ENCODE measurements at places on chromosomes 13 and 19. TPM values are rescaled to one million over a fixed set of nuclear protein-coding genes. Genes with fewer than 3 reads are reported as not detected.

DNA sequence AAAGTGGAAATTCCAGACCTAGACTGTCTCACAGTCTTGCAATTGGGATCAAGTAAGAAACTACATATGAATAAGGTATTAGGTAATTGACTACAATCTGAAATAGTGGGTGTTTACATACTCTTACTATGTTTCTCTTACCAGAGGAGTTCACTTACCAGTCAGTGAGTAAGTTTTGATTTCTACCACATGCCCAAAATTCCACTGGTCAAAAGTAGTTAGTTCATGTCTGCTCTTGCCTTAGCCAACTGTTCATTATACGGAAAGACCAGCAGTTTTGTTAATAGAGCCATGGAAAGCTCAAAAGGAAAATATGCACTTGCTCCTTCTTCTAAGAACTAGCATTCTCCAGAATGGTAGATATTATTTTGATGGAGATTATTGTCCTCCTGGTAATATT is 490.8 kb downstream of the RFC3 start:
- H3K4me3 ChIP-seq: no peak overlapping the region
- no peaks in the 10 kb centered on the region for H3K36me3 ChIP-seq
- no peak overlapping the region for H3K27ac ChIP-seq
- no peaks in the 10 kb centered on the region for H3K4me1 ChIP-seq

DNA sequence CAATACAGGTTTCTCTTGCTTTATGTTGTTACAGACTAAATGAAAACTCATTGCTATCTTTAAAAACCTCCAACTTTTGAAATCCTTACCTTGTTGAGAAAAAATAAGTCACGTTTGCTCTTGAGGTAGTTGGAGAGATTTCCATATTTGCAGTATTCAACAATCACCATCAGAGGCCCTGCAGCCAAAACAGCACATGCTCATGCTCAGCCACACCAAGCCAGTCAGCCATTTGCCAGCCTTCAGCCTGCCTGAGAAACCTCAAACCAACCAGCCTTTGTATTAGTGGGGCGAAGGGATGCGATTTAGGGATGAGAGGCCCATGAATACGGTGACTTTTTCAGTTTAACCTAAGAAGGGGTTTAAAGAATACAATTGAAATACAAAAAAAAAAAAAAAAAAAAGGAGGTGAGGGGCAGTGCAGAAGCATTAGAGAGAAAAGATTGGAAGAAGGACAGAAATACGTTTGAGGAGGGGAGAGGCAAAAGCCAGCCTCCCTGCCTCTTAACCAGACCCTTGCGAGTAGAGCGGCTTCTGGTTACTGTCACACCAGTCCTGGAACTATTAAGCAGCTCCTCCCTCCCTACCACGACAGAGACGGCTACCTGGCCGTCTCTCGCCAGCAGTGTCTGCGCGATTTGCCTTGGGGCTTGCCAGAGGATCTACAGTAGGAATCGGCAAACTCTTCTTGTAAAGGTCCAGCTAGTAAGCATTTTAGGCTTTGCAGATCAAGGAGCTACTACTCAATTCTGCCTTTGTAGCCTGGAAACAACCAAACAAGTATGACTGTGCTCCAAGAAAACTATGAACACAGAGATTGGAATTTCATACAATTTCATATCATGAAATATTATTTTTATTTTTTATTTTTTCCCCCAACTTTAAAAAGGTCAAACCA is 167.3 kb downstream of the FLT1 start:
- no peaks in the 10 kb centered on the region for H3K4me1 ChIP-seq
- H3K36me3 ChIP-seq: no peaks in the 10 kb centered on the region
- H3K27me3 ChIP-seq: no peaks in the 10 kb centered on the region
- no peak overlapping the region for H3K27ac ChIP-seq
- DNase-seq: no peak

Gene ZNF544
- total RNA-seq: 10.1 TPM

- no peak overlapping the region for H3K27ac ChIP-seq
- no peak overlapping the region for H3K4me3 ChIP-seq
- no peak for DNase-seq
- no peaks in the 10 kb centered on the region for H3K36me3 ChIP-seq
Measured at GRCh38 chr13:34696741-34697140, 245.3 kb upstream of the NBEA start.

Gene LILRB2
- 1.8 TPM for total RNA-seq

- H3K4me3 ChIP-seq: peak overlapping the region; percentile 93
- no peaks in the 10 kb centered on the region for H3K4me1 ChIP-seq
- peak overlapping the region; percentile 74 for H3K27ac ChIP-seq
- no peak for DNase-seq
- no peaks in the 10 kb centered on the region for H3K36me3 ChIP-seq
Measured at GRCh38 chr13:34942732-34943435, 814 bp downstream of the NBEA start.

Gene TSKS
- total RNA-seq: not detected

GRCh38 chr13:92829930-92830329 is 396.7 kb upstream of the GPC6 start:
- no peak for DNase-seq
- H3K27ac ChIP-seq: no peak overlapping the region
- H3K4me3 ChIP-seq: no peak overlapping the region
- no peaks in the 10 kb centered on the region for H3K4me1 ChIP-seq
- H3K36me3 ChIP-seq: no peaks in the 10 kb centered on the region
- H3K27me3 ChIP-seq: no peaks in the 10 kb centered on the region

DNA sequence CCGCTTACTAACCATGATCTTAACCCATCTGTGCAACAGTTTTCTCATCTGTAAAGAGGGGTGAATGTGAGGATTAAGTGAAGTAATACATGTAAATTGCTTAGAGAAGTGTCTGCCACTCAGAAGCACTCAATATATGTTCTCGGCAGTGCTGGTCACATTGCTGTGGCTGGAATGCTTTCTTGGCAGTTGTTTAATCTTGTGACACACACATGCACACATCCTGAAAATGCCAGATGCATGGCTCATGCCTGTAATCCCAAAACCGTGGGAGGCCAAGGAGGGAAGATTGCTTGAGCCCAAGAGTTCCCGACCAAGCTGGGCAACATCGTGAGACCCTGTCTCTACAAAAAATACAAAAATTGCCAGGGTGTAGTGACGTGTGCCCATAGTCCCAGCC is 4.9 kb upstream of the DMKN start:
- H3K4me1 ChIP-seq: no peaks in the 10 kb centered on the region
- DNase-seq: no peak

- no peak overlapping the region for H3K27ac ChIP-seq
- no peak for DNase-seq
- no peaks in the 10 kb centered on the region for H3K27me3 ChIP-seq
- H3K36me3 ChIP-seq: no peaks in the 10 kb centered on the region
Measured at GRCh38 chr13:23671897-23672296, 101.7 kb downstream of the TNFRSF19 start.

DNA sequence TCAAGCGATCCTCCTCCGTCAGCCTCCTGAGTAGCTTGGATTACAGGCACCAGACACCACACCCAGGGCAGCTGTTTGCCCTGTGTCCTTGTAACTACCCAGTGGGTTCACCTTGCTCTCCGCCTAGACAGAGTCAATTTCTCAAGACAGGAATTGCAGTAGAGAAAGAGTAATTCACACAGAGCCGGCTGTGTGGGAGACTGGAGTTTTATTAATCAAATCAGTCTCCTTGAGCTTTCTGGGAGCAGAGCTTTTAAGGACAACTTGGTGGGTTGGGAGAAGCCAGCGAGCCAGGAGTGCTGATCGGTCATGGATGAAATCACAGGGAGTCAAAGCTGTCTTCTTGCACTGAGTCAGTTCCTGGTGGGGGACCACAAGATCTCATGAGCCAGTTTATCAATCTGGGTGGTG is 20.6 kb upstream of the ADGRE1 start:
- H3K27me3 ChIP-seq: no peaks in the 10 kb centered on the region
- H3K27ac ChIP-seq: no peak overlapping the region
- no peak for DNase-seq
- H3K4me1 ChIP-seq: no peaks in the 10 kb centered on the region
- no peaks in the 10 kb centered on the region for H3K36me3 ChIP-seq

Gene LRRC63
- 0.16 TPM for total RNA-seq

DNA sequence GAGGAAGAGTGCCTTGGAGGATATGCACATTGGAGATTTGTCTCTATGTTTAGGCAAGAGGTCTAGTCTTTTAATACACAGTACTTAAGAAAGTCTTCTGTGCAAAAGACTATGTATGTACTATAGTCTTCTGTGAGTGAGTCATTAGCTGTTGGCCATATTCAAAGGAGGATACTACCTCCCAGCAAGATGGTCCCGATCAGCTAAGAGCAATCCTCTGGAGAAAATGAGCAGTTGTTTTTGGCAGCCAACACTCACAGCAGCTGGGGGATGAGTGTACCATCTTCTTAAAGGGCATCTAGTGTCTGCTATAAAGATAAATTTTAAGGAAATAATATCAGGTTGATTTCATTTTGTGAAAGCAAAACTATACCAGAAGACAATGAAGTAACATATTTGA is 487.8 kb downstream of the KCTD12 start:
- no peak for DNase-seq
- no peak overlapping the region for H3K27ac ChIP-seq
- no peaks in the 10 kb centered on the region for H3K36me3 ChIP-seq

GRCh38 chr19:17681505-17682125 is 6.5 kb downstream of the UNC13A start:
- H3K4me1 ChIP-seq: no peaks in the 10 kb centered on the region
- H3K36me3 ChIP-seq: no peaks in the 10 kb centered on the region
- DNase-seq: no peak
- no peak overlapping the region for H3K27ac ChIP-seq
- peaks cover 1% of the 10 kb centered on the region for H3K27me3 ChIP-seq
- no peak overlapping the region for H3K4me3 ChIP-seq

Gene ZNF414
- total RNA-seq: 7.5 TPM

GRCh38 chr13:74027161-74027779 is 106.9 kb downstream of the KLF12 start:
- no peaks in the 10 kb centered on the region for H3K27me3 ChIP-seq
- DNase-seq: no peak
- H3K4me3 ChIP-seq: no peak overlapping the region
- no peaks in the 10 kb centered on the region for H3K4me1 ChIP-seq
- no peak overlapping the region for H3K27ac ChIP-seq

Gene WDR88
- not detected for total RNA-seq

GRCh38 chr13:67518785-67519184 is 288.6 kb upstream of the PCDH9 start:
- H3K4me3 ChIP-seq: no peak overlapping the region
- H3K27ac ChIP-seq: no peak overlapping the region
- DNase-seq: no peak
- H3K4me1 ChIP-seq: no peaks in the 10 kb centered on the region

DNA sequence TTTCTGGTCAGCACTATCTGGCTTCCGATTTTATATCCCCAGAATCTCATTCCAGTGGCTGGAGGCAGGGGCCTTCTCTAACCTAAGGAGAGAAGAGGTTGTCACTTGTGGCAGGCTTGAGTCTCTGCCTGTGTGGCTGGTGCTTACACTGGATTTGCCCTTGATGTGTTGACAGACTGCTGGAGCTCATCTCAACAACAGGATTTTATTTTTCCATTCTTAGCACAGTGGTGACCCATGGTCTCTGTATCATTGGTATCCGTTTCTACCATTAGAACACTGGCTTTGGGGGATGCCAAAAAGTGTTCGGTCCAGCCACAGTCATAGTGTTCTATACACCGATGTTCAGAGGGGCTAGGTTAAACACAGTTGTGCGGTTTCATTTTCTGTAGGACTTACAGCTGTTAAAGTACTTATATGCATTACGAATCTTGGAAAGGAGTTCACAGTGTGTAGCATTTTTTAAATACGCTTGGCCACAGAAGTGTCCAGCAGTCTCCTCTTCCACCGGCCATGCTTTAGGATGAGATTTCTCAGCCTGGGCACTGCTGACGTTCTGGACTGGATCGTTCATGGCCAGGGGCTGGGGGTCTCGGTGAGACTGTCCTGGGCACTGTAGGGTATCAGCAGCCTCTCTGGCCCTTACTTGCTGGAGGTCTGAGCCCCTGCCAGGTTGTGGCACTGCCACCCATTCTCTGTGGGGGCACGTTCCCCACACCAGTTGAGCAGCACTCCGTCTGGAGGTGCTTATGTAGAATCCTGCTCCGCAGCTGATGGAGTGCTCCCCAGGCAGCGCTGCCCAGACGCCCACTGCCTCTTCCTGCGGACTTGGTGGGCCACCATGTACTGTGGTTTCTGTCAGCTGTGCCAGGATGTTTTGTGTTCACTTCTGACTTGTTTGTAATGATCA is 41.4 kb upstream of the TEX29 start:
- H3K27me3 ChIP-seq: no peaks in the 10 kb centered on the region
- H3K36me3 ChIP-seq: peaks cover 6% of the 10 kb centered on the region
- no peak overlapping the region for H3K4me3 ChIP-seq
- no peaks in the 10 kb centered on the region for H3K4me1 ChIP-seq
- H3K27ac ChIP-seq: no peak overlapping the region

DNA sequence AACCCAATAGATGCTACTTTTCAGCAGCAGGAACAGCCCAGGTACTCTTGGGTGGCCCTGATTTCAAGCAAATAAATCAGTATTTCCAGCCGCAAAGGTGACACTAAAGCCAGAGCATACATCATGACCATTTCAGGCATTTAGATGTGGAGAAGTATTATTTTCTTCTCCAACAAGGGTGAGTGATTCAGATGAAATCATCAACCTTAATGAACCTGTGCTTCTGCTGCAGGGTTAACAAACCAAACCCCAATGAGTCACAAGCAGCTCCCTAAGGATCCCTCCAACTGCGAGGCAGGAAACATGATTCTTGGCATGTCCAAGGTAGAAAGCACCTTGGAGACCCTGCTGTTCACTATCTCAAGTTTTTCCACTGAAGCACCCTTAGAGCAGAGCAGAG is 32.7 kb downstream of the MBNL2 start:
- no peaks in the 10 kb centered on the region for H3K36me3 ChIP-seq
- no peak overlapping the region for H3K4me3 ChIP-seq
- peaks cover 30% of the 10 kb centered on the region for H3K4me1 ChIP-seq
- DNase-seq: no peak

DNA sequence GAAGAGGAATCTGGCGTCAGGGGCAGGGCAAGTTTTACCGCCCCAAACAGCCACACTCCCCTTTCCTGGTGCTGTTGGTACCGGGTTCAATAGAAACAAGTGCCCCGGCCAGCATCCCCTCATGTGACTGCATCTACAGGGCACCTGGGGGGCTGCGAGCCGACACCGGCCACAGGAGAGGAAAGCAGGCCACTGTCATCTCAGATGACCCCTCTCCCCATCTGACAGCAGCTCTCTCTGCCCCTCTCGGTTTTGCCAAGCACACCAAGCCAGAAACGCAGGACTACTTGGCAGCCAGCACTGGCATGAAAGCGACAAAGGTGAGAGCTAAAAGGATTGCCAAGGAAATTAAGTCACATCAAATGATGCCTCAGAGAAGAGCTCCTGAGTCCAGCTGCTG is 37.1 kb downstream of the MLLT1 start:
- no peaks in the 10 kb centered on the region for H3K36me3 ChIP-seq
- no peak overlapping the region for H3K4me3 ChIP-seq
- no peak for DNase-seq
- H3K27ac ChIP-seq: peak overlapping the region; percentile 30
- no peaks in the 10 kb centered on the region for H3K27me3 ChIP-seq

Gene HS6ST3
- total RNA-seq: under 0.01 TPM

Gene CCL25
- not detected for total RNA-seq

DNA sequence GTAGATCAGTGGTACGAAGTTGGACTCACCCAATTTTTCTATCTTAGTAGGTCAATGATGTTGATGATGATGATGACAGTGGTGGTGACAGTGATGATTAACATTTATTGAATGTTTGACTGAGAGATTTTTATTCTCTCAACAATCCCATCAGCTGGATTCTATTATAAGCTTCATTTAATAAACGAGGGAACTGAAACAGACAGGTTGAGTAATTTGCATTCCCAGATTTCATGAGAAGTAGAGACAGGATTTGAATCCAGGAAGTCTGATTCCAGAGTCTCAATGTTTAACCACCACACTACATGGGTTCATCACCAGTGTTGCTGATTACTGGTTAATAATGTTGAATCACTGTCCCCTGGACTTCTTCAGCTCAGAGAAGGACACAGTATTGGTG is 168.9 kb downstream of the FLT1 start:
- H3K4me3 ChIP-seq: no peak overlapping the region
- no peaks in the 10 kb centered on the region for H3K27me3 ChIP-seq
- DNase-seq: no peak

Data from breast epithelium (tissue), 4 donors.